ENCODE measurements at places on chromosomes 7 and 10.
A peak's percentile ranks its signal among the peaks of the same experiment; 100 is the strongest.

DNA sequence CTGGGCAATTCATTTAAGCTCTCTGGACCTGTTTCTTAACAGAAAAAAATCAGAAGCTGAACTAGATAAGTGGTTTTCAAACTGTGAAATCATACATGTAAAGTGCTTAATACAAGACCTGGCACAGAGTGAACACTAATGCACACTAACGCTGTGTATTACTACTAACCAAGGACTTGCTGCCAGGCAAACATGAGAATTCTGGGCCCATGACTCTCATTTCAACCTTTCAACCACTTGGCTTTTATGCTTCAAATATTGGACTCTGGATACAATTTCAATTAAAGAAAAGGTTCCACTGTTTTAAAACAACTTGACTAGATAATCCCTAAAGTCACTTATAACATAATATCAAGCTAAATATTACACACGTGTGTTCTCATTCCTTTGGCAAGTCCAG lies 73.4 kb downstream of the SRPK2 start:
- no peak for DNase-seq

DNA sequence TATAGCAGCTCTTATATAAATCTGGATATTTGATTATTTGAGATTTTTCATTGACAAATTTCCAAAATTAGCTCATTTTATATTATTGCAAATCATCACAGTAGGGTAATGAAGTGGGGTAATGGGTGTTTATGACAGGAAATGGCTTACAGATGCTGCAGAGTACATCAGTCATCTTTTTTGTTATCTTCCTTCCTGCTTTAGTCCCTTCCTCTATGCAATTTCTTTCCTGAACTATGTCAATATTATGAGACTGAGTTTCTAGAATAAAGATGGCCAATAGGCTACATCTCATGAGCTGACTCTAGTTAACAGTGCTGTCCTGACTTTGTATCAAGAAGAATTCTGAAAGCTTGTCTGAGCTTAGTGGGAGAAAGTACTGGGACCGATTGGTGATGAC lies 244.5 kb downstream of the XPNPEP1 start:
- DNase-seq, result no peak

GRCh38 chr10:18238870-18239485 lies 98.8 kb downstream of the CACNB2 start:
- no peak for DNase-seq

DNA sequence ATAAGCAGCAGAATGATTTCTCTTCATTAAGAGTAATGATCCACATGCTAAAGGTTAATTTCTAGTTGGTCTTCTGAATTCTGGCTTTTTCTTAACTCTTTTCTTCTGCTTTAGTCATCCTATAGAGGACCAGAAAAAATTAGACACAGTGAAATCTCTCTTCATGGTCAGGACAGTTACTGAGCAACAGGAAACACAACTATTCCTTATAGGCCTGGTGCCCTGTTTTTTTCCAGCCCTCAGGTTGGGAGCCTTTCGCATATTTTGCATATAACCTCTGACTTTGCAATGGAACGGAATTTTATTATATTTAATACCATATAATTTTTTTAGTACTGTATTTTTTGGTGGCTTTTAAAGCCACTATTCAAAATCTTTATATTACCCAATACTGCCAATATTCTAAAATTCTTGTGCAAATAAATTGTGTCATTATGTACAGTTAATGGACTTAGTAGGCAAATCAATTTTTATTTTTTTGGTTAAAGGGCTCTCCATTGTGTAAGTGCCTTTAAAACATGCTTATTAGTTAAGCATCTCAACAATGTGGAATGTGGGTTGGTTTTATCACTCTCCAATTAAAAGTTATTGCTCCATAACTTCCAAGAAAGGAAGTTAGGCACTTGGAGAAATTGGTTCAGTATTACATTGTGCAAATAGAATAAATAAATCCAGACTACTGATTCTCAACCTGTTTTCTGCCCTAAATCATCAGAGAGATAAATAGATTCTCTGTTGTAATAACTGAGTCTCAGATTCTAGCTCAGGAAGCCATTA lies 22.5 kb downstream of the ARL4A start:
- no peak for DNase-seq

- no peak for DNase-seq
These were observed 40.6 kb downstream of the AKR1B15 start for GRCh38 chr7:134589491-134589941.

- DNase-seq, result peak; percentile 30
These were observed 253.6 kb downstream of the KCNMA1 start for GRCh38 chr10:77383861-77384553.

- DNase-seq, result no peak
These were observed 30.2 kb downstream of the WDR86 start for GRCh38 chr7:151379534-151380198.

DNA sequence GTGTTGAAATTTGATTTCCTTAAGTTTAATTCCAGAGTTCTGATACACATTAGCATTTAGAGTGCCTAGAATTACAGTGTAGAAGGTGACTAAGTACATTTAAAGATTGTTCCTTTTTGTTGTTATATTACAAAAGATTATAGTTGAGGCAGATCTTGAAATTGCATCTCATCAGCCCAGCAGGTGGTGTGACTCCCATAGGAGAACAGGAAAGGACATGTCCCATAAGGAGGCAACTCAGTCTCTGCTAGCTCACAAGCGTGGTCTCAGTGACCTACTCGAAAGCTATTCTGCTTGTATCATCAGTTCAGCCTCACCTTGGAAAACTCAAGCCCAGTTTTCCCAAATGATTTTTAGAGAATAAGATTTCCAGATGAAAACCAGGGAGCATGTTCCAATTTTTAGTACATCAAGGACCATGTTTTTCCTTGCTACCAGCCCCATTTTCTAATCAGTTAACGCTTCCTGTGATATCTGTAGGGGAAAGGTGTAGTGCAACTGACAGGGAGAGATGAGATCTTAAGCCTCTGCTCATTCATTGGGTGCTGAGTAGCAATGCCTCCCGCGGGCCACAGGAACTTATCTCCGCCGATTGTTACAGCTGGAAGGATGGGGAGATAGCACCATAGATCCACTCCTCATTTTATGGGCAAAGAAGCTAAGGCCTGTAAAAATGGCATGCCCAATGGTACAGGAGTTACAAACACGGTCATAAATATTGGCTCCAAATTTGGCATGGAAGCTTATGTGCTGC lies 1.1 kb upstream of the GNAI1 start:
- DNase-seq, result no peak

- DNase-seq, result no peak
These were observed 14.3 kb downstream of the ZC3HAV1 start for GRCh38 chr7:139095194-139095659.

DNA sequence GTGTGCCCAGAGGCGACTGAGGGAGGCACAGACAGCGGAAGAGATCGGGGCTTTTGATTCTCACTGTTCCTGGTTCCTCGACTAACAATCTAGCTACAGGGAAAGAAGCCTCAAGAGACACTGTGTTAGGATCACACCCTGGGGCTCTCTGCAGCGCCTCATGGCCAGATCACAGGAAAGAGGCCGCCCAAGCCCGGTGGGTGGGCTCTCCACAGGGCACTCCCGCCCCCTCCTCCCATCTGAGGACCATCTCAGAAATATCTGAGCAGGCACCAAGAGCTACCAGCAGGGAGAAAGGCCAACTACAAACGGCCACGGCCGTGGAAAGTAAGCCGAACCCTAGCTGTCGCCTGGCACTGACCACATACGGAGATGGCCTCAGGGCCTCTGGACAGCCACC lies 224.2 kb downstream of the MLLT10 start:
- DNase-seq, result no peak

DNA sequence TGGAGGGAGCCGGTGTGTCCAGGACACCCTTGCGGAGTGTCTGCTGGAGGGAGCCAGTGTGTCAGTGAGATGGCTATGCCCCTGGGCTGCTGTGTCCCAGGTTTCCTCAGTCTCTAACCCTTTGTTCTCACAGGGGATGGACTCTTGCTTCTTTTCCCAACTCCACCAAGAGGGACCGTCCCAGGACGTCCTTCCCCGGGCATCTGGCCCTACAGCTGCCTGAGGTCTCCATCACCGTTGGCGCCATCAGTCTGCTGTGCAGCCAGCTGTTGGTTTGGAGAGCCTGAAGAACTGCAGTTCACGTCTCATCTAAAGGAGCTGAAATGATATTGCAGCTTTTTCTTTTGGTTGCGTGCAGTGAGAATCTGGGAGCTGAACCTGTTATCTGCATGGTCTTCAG lies 136.2 kb downstream of the VIPR2 start:
- DNase-seq, result no peak

DNA sequence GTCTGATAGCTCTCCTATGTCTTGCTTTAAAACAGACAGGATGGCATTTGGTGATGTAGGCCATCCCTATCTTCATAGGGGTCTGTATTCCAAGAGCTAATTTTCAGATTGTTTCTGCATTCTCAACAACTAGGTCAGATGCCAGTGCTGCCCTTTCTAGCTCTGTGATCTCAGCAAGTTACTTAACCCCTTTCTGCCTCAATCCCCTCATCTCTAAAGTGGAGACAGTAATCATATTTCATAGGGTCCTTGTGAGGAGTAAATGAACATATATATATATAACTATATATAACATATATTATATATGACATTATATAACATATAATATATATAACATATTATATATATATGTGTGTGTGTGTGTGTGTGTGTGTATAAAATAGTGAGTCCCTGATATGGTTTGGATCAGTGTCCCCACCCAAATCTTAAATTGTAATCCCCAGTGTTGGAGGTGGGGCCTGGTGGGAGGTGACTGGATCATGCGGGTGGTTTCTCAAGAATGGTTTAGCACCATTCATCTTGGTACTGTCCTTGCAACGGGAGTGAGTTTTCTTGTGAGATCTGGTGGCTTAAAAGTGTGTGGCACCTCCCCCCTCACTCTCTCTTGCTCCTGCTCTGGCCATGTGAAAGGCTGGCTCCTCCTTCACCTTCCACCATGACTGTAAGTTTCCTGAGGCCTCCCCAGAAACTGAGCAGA lies 45.2 kb downstream of the HIPK2 start:
- DNase-seq, result no peak
